ENCODE measurements at places on chromosomes 4 and X.

DNA sequence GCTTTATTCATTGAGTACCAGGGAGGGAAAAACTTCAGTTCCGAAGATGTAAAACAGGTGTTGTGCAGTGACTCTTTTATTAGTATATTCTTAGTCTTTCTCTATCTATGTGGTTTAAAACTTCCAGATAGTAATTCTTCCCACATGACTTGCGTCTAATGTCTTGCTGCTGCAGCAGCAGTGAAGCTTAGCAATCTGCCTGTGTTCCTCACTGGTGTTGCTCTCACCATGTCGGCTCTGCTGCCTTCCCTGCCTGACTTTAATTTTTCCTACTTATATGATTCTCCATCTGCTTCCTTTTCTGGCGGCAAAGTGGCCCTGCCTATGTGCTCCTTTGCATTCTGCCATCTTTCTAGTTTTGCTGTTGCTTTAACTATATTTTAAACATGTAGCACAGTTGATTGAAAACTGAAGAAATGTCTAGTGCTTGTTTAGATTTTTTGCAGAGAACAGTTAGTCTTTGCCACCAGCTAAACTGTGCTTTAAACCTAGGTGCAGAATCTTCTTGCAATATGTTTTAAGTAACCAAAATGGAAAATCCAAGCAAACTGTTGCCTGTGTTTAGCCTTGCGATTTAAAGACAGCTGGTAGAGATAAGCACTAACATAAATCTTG is 1934.2 kb upstream of the IGFBP7 start:
- no peak for DNase-seq

DNA sequence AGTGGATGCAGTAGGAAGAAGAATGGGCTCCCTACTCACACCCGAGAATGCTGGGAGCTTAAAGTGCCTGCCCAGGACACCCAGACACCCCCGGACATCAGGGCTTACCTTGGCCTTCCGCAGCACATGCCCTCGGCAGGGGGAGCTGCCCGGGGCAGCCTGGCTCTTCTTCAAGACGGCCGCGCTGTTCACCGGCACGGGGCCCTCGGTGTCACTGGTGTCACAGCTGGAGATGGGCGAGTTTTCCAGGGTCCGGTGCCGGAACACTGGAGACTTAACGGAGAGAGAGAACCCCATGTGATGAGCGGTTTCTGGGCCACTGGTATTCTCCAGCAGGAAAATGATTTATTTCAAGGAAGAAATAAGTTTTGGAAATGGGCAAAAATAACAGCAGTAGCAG is 170.9 kb downstream of the AFAP1 start:
- no peak for DNase-seq

DNA sequence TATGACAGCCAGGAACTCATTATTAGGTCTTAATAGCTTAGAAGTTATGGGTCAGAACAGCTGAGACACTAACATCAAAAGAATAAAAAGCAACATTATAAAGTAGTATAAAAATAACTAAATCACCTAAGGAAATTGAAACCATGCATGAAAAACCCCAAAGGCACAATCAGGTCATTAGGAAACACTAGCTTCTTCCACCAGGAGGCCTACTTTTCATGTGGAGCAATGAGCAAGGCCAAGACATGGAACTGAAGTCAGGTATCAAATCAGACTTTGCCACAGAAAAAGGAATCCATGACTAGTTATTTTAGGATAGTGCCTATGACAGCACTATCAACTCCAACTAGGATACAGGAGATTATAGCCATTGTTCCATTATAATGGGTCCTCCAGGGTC is 7.9 kb downstream of the HUWE1 start:
- DNase-seq = no peak

DNA sequence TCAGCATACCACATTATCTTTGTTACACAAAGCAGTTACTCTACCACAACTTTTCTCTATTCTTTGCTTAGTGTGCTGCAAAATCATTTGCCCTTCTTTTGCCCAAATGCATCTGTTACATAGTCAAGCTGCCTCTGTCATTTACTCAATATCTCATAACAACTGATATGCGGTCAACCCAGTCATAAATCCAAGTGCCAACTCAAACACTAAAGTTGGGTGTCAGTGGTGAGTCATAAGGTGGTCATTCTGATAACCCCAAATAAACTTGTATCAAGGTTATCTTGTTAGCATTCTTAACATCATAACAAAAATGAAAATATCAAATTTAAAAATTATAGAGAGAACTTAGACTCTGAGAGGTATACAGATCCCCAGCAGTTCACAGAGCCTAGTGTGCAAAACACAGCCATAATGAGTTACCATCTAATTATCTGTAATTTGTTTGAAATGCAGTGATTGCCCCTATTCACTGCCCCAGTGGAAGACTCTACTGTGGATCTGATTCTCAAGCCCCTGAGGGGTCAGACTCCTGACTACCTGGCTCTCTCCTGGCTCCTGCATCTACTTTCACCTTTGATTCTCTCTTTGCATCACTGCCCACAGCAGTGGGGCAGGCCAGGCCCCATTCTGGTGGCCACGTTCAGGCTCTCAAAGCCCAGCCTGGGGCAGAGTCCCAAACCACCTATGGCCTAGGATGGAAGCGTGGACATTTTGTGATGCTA is 29.2 kb downstream of the TBC1D9 start:
- DNase-seq = no peak

GRCh38 chr4:113292371-113293042 is 243.1 kb downstream of the ANK2 start:
- no peak for DNase-seq

DNA sequence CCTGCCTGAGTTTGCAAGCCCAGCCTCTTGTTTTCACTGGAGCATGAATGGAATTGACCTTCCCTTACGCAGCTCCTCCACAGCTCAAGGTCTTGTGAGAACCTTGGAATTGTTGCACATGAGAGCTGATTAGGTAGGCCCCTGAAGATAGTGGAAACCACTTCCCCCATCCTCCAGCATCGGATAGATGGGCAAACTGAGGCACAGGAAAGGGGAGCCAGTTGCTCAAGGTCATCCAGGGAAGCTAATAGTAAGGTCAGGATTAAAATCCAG is 27.2 kb downstream of the PJA1 start:
- DNase-seq = no peak
